ENCODE measurements at places on chromosomes 13 and 19.
A peak's percentile ranks its signal among the peaks of the same experiment; 100 is the strongest.

GRCh38 chr19:46715975-46716671, 791 bp downstream of the PRKD2 start:
- DNase-seq: no peak

GRCh38 chr13:79405501-79405830, 589 bp downstream of the RBM26 start:
- peak; percentile 36 for DNase-seq

DNA sequence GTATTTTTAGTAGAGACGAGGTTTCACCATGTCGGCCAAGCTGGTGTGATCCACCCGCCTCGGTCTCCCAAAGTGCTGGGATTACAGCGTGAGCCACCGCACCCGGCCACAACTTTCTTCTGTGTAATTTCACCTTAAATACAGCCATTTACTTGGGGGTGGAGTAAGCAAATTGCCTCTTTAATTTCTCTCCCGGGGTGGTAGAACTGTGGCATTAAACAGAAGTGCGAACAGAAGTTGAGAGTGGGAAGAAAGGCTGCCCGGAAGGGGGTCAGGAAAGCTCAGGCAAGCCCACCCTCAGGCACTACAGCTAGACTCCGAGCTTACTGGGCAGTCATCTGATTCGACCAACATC, 475 bp upstream of the DNAJC15 start:
- DNase-seq: no peak

DNA sequence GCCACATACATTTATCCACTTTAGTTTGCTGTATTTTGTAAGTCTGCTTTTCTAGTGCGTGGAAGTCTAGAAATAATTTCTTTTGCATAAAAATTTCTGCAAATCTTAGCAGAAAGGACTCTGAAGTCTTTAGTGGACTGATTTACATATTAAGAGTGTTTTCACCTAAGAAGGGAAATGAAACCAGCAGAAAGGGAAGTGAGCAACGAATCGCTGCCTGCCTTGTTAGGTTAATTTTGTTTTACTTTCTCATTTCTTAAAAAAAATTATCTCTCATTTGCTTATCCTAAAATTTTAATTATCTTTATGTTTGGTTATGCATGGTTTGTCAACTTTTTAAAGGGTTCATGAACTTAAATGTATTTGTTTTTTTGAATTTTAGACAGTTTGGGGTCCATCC, 767 bp upstream of the GPR18 start:
- no peak for DNase-seq

DNA sequence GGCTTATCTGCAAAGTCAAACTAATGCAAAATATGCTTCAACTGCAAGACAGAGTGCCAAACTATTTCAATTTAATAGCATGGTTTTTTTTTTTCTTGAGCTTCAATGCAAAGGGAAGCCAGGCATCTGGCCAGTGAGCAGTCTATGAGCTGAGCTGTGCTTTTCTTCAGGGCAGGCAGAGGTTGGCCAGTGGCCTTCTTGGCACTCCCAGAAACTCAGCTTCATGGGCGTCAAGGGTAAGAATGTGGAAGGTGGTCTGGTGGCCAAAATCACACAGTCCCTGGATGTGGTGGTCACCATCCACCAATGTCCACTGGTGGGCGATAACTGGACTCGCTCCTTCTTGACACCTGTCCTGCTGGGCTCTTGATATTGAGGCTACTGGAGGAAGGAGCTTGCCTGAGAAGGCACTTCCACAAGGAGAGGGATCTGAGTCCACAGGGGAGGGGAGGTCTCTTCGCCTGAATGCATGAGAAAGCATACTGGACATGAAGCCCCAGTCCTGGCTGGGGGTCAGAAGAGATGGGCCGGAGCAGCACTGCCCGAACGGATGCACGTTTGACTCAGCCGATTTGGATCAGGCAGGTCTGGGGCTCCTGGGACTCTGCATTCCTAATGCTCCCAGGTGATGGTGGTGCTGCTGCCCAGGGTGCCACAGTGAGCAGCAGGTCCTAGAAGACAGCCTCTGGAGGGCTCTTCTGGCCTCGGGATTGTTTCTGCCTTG, 17.1 kb downstream of the COL4A2 start:
- no peak for DNase-seq

DNA sequence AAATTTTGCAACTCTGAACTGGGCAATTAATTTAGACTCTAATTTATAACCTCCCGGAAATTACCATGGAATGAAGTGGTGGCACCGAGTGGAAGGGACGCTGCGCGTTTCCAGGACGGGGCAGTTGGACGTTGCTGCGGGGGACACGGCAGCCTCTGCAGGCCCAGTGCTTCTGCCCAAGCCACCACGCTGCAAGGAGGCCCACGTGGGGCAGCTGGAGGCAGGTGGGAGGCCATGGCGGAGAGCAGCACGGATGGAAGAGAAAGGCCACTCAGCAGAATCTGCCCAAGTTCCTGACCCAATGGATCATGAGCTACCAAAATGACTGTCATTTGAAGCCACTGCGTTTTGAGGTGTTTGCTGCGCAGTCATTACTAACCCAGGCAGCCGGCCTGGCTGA, 11.2 kb upstream of the ADPRHL1 start:
- no peak for DNase-seq

GRCh38 chr13:51806566-51806965, 2.6 kb upstream of the DHRS12 start:
- DNase-seq: no peak

GRCh38 chr13:25886438-25887214, 165.2 kb downstream of the SHISA2 start:
- peak; percentile 32 for DNase-seq

- DNase-seq: no peak
Observed at GRCh38 chr13:101623470-101624209, 171.2 kb downstream of the ITGBL1 start.

DNA sequence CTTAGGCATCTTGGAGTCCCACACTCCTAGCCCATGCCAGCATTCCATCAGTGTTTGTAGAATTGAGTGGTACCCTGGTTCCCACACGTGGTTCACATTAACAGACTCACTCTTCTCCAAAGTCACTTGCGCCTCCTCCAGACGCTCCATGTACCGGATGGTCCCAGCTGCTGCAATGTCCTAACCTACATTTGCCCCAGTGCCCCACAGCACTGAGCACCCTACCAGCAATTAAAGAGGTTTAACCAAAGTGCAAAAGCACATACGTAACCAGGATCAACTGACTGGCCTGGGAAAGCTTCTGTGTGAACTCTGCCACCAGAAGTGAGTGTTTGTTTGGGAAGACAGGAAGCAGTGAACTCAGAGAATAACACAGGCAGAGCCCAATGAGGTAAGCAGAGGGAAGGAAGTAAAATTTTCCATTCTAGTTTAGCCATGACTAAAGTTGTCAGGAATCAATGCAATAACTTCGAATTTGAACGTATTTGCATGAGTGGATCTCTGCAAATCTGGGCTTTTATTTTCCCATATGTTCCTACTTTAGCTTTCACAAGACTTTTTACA, 7.3 kb upstream of the MEDAG start:
- DNase-seq: peak; percentile 21

- DNase-seq: no peak
Observed at GRCh38 chr13:103003631-103004030, 62.6 kb downstream of the SLC10A2 start.

DNA sequence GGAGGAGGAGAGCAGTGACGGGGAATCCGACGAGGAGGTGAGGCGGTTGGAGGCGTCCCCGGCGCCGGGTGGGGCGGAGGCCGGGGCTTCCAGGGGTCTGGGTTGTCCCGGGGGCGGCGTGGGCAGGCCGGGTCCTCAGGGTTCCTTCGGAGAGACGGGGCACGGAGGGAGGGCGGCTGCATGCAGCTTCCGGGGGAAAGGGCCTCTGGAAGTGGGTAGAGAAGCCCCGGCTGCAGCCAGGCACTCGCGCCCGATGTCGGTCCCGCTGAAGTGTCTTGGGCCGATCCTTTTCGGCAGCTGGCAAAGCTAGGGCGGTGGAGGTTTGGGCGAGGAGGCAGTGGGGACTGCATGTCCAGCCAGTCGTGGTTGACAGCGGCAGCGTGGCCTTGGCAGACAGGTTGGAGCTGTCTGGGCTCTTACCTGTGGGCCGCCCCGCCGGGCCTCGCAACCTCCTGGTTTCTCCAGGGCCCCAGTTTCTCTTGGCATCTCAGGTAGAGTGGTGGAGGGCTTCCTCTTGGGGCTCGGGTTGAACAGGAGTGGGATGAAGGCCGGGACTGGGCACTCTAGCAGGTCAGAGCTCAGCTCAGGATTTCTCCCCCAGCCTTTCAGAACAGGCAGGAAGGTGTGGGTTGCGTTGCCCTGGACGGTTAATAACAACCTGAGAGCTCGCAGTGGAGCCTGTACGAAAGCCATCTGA, 690 bp downstream of the KMT2B start:
- peak; percentile 33 for DNase-seq

DNA sequence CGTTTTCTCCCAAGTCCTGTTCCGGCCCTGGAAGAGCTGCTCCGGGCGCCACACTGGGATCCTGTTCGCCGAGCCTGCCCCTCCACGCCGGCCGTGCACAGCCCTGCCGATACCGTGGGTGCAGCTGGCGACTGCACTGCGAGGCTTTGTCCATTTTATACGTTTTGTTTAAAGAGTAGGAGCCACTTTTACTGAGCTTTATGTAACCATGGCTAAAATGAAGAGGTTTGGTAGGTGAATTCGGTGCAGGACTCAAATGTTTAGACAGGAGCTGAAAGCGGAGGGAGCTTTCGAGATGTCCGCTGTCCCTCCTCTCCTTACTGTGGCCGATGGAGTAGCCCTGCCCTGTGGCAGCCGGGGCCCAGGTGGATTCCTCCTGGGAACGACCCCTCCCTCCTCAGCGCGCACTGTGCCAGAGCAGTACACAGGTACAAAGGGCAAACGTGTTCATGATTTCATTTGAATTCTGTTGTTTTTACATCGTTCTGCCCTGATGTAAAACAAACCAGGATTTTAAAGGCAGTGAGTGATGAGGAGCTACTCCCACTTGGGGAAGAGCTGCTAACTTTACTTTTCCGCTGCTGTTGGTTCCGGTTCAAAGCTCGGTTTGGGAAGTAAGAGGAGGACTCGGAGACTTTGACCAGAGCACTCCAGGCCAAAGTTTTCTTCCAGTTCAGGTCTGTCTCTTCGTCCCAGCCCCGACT, 1.7 kb downstream of the COL4A2 start:
- no peak for DNase-seq

- no peak for DNase-seq
Observed at GRCh38 chr19:38970664-38971532, 4.6 kb downstream of the FBXO17 start.

DNA sequence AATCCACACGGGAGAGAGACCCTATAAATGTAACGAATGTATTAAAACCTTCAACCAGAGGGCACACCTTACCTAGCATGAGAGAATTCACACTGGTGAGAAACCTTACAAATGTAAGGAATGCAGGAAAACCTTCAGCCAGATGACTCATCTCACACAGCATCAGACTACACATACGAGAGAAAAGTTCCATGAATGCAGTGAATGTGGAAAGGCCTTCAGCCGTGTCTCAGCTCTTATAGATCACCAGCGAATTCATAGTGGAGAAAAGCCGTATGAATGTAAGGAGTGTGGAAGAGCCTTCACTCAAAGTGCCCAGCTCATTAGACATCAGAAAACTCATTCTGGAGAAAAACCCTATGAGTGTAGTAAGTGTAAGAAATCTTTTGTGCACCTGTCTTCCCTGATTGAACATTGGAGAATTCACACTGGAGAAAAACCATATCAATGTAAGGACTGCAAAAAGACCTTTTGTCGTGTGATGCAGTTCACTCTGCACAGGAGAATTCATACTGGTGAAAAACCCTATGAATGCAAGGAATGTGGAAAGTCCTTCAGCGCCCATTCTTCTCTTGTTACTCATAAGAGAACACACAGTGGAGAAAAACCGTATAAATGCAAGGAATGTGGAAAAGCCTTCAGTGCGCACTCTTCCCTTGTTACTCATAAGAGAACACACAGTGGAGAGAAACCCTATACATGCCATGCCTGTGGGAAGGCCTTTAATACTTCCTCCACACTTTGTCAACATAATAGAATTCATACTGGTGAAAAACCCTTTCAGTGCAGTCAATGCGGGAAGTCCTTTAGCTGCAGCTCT, 16.0 kb downstream of the ZNF582 start:
- DNase-seq: peak; percentile 25

DNA sequence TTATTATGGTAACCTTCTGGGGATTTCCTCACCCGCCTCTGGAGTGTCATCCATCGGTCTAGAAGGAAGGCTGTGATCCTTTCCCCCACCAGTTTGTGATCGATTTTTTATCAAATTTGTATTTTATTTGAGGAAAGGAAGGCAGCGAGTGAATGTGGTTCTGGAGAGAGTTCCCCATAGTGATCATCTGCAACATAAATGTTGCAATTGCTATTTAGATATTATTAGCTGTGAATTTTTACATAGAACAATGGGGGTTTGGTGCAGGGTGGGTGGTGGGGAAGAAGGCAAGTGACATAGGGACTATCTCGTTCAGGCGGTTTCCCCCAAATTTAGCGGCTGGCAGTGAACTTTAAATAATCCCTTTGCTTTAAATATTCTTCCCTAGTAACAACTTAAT, 1.2 kb downstream of the CDK8 start:
- no peak for DNase-seq

DNA sequence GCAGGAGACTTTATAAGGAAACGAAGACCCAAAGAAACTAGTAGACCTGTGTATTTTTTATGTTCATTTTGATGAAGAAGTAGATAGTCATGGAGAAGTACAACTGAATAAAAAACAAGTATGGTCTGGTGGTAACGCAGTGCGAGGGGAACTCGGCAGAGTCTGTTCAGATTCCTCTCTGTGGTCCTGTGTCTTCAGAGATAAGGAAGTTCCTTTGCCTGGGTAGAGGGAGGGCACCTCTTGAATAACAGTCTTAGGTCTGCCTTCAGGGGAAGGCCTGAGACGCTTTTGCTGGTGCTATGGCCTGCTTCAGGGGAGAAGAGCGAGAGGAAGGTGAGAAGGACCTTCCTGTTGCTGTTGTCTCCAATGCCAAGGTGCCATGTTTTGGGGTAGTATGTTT, 25.9 kb upstream of the SLC46A3 start:
- DNase-seq: no peak

- no peak for DNase-seq
Observed at GRCh38 chr19:2424686-2425621, 2.4 kb downstream of the TIMM13 start.

GRCh38 chr19:54106716-54107115, 4.1 kb downstream of the NDUFA3 start:
- DNase-seq: no peak

- peak; percentile 22 for DNase-seq
Observed at GRCh38 chr13:51681037-51681678, 96.9 kb downstream of the WDFY2 start.

DNA sequence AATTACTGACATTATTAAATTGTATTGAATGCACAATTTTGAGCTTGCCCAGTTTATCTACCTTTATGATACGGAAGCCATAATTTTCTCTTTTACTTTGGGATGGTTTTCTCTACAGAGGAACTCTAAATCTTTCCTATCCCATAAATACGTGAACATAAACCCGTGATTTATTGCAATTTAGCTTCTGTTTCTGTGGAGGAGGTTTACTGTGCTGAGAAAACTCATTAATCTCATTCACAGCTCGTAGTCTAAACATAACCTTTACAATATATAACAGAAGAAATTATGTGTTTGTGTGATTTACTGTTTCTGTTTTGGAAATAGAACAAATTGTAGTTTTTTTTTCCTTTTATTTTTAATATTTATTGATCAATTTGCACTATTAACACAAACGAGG, 207.1 kb upstream of the PCDH9 start:
- DNase-seq: no peak

- DNase-seq: no peak
Observed at GRCh38 chr19:4472174-4472974, at the start of gene HDGFL2. TSS of gene HDGFL2 (plus strand) at chr19:4472297. CDS start at chr19:4472351, 54 bp downstream.

Measured in urothelium cell line (cell line).